ENCODE measurements at places on chromosomes 5 and 9. TPM values are rescaled to one million over a fixed set of nuclear protein-coding genes. Genes with fewer than 3 reads are reported as not detected.

DNA sequence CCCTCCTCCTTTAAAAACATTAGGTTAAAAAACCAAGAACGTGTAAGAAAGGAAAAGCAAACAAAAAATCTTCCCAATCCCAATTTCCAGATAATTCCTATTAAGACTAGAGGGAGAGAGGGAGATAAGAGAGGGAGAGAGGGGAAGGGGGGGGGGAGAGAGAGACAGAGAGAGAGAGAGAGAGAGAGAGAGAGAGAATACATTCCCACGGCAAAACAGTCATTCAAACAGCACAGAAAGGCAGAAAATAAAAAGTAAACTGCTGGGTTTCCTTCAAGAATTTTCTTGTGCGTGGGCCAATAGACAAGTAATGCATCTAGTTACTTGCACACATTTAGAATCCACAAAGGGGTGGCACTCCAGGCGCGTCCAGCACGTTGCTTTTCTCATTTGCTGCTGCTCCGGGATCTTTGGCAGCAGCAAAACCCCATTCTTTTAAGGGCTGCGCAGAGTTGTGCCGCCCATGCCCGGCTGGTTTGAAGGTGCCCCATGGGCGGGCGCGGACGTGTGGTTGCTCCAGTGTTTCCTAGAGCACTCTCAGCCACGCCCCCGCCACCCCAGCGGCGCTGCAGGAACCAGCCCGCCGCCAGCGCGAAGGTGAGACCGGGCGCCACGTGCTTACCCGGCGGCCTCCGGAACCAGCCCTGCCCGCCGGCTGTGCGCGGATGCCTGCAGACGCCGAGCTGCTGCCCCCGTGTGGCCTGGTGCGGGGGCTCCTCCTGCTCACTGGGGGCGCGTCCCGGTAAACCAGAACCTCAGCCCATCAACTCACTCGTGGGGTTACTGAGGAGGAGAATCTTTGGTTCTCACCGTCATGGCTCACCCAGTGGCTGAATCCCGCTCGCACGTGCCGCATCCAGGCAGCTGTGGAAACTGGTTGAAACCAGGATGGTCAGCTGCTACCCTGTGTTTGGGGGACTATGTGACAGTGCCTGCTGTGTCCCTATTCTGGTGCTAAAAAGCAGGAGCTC, 44.6 kb downstream of the STC2 start:
- no peak for DNase-seq

- no peak for DNase-seq
These were observed 21.5 kb upstream of the CTNND2 start for GRCh38 chr5:11925701-11926100.

DNA sequence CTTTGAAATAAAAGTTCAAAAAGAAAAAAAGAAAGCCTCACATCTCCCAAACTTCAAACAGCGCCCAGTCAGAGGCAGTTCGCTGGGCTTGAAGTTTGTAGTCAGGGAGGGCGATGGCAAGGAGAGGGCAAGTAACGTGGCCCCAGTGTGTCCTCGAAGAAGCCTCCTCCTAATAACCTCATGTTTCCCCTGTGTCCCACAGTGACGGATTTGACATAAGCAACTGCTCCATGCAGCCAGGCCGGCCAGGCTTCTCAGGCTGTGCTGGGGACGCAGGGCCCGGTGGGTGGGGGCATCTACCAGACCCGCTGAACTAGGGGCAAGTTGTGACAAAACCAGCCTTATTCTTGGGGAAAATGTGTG, 172.2 kb downstream of the ERCC6L2 start:
- DNase-seq: no peak

DNA sequence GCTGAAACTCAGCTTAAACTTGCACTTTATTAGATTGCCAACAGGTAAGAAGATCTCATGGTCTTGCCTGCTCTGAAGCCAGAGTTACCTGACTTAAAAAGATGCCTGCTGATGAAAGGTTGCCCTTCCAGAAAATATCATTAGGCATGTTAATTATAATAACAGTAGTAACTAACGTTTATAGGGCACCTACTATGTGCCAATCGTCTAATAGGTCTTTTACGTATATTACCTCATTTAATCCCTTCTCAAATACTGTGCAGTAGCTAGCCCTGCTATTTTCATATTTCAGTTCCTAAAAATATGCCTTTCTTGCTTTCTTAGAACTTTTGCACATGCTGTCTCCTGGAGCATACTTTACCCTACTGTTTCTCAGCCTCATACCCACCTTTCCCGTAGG, 40.1 kb downstream of the TGFBR1 start:
- no peak for DNase-seq

GRCh38 chr5:33037076-33037475, 326.0 kb downstream of the NPR3 start:
- no peak for DNase-seq

DNA sequence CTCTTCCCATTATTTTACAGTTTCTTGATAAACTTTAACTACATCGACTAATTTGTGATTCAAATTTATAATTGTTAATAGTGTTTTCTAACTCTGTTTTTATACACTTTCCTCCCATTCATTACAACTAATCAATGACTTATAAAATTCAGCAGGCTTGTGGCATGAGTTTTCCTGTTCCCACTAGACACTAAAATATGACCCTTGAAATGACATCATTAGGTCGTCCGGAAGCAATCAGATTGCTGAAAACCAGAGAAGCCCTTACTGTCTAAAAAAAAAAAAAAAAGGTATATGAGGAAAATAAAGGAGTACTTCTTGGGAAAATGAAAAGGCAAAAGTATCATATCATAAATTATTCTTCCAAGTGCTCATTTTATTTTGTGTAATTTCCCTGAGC, 553.7 kb downstream of the ZNF608 start:
- DNase-seq: no peak

Gene CDH12
- total RNA-seq: not detected

Gene SH2D3C
- 0.17 TPM for total RNA-seq

All from kidney epithelial cell (primary cell).